ENCODE measurements at places on chromosomes 2 and 18.
A peak's percentile ranks its signal among the peaks of the same experiment; 100 is the strongest.

- DNase-seq: no peak
These were observed 291.2 kb upstream of the DDX18 start for GRCh38 chr2:117523267-117523666.

DNA sequence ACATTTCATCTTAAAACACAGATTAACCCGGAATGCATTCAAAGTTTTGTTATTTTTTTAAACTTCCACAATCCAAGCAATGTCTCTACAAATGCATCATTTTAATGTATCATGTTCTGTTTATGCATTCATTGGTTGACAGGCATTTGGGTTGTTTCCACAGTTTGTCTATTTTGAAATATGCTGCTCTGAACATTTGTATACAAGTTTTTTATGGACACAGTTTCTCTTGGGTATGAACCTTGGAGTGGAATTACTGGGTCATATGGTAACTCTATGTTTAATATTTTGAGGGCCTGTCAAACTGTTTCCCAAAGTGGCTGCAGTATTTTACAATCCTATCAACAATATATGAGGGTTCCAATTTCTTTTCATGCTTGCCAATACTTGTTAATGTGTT, 57.3 kb downstream of the GULP1 start:
- DNase-seq: no peak

GRCh38 chr2:118723394-118723793, 124.1 kb downstream of the EN1 start:
- DNase-seq: no peak

DNA sequence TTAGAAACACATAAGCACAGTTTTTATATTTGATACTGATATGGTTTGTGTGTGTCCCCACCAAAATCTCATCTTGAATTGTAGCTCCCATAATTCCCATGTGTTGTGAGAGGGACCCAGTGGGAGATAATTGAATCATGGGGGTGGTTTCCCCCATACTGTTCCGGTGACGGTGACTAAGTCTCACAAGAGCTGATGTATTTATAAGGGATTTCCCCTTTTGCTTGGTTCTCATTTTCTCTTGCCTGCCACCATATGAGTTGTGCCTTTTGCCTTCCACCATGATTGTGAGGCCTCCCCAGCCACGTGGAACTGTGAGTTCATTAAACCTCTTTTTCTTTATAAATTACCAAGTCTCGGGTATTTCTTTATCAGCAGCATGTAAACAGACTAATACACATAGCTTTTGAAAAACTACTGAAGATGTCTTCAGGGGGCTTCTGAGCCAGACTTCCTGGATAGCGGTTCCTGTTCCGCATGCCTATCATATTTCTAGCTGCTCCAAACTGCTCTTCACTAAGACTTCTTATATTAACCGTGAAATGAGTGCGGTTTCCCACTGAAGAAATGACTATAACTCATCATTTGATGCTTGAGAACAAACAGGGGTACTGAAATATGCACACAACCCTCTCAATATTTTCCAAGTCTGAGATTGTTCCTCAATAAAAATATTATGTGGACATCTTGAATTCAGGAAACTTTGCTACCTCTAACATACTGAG, 75.8 kb downstream of the SPHKAP start:
- no peak for DNase-seq

- DNase-seq: no peak
These were observed 67.2 kb downstream of the LCLAT1 start for GRCh38 chr2:30514134-30514847.

DNA sequence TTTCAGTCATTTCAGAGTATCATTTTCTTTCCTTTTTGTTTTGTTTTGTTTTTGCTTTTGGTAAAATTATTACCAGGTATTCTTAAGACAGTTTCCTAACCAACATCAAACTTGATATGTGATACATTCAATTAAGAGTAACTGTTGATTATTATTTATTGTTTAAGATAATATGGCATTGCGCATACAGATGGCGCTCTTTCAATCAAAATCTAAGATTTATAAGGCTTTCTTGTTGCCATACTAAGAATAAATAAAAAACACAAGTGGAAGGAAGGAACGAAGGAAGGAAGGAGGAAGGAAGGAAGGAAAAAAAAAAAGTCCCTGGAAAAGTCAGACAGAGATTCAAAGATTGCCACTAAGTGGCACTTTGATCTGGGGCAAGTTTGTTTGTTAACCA, 1308.7 kb upstream of the FAM98A start:
- DNase-seq: no peak

DNA sequence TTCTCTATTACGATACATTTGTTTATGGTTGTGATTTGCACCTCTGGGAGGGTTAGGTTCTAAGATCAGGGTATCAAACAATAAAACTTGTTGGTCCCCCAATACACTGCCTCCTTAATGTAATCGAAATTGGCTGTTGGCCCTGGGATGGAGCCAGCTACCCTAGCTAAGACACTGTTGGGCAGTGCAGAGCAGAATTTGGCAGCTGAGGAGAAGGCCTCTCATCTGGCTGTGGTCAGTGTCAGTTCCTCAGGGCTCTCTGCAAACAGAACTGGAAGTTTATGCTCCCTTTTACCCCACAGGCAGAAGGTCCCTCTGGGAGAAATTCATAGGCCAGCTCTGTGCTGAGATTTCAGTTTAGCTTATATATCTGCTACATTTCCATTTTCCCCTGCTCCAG, 8.6 kb upstream of the HAAO start:
- no peak for DNase-seq

DNA sequence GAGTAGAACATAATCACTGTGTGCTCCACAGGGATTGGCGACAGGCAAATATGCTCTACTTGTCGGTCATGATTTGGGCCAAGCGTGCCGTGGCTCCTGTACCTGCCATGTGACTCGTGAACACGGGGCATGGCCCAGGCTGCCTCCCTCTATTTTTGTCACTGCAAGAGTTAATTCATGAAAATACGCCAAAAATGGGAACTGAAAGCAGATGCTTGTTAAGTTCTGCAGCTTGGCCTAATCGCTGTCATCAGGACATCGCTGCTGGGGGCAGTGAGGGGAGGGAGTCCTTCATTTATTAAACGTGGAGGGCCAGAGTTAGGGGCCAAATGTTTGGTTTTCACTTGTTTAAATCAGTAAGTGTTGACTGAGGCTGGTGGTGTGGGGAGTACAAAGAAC, 177.8 kb downstream of the BCL2 start:
- no peak for DNase-seq

DNA sequence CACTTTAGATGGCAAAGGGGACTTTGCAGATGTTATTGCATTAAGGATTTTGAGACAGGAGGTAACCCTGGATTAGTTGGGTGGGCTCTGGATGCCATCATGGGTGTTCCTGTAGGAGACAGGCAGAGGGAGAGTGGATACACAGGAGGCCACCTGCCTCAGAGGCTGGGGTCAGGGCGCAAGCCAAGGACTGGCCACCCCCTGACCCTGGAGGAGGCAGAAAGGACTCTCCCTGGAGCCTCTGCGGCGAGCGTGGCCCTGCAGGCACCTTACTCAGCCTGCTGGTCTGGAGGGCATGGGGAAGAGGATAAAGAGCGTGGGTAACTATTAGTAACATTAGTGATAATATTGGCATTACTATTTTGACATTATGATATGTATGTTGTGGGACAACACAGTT, 21.6 kb upstream of the OTOS start:
- DNase-seq: peak; percentile 9

All from RWPE2 (cell line).